ENCODE measurements at places on chromosomes 7 and 10.

- peak; percentile 83 for DNase-seq
These were observed 194.0 kb downstream of the CFTR start for GRCh38 chr7:117673839-117674238.

- no peak for DNase-seq
These were observed 592.0 kb downstream of the TYW1 start for GRCh38 chr7:67588631-67589030.

GRCh38 chr10:48246501-48246900 is 28.0 kb downstream of the FRMPD2 start:
- DNase-seq, result no peak

DNA sequence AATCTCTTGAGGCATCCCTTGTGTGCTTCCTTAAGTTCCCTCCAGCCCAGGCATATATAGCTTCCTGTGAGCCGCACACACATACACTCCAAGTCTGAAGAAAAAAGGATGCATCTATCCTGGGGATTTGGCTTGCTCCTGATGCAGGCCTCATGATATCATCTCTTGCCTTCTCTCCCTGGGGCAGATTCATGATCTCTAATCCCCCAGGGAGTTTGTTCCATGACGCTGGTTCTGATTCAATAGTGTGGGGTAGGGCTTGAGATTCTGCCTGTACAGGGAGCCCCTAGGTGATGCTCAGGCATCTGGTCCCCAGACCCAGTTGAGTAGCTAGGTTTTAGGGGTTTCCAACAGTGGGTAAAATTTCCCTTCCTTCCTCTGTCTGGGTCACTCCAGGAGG is 1.5 kb downstream of the PON1 start:
- DNase-seq, result no peak

GRCh38 chr7:116811768-116812167 is 50.6 kb upstream of the CAPZA2 start:
- DNase-seq, result no peak

DNA sequence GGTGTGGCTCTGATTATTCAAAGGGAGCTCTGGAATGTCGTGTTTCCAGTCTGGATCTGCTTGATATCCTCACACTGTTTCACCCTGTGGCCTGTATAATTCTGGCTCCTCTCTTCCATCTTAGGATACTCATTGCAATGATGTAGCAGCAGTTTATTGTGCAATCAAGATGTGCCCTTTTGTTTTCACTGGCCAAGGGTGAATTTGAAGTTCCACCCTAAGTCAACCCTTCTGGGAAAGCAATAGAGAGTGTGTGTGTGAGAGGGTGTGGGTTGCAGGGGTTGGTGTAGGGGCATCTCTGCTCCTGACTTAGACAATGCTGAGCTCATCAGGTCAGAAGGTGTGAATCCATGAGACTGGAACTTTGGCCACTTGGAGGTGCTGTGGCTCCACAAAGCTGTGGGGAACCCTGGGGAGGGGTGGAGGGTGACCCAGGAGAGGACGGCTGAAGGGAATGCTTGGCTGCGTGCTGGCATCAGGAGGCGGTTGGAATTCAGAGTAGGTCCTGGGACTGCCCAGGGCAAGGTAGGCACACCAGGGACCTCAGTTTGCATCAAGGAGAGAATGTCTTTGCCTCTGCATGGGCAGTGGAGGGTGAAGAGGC is 118.0 kb upstream of the PRSS58 start:
- DNase-seq, result no peak

- DNase-seq, result no peak
These were observed 73.2 kb upstream of the PDK4 start for GRCh38 chr7:95669513-95669912.

GRCh38 chr10:43674553-43675210 is 26.0 kb upstream of the ZNF32 start:
- DNase-seq, result no peak

GRCh38 chr7:1028775-1029636 is 15.3 kb upstream of the GPR146 start:
- peak; percentile 66 for DNase-seq

- no peak for DNase-seq
These were observed 96.3 kb upstream of the FAM180A start for GRCh38 chr7:135844903-135845302.

DNA sequence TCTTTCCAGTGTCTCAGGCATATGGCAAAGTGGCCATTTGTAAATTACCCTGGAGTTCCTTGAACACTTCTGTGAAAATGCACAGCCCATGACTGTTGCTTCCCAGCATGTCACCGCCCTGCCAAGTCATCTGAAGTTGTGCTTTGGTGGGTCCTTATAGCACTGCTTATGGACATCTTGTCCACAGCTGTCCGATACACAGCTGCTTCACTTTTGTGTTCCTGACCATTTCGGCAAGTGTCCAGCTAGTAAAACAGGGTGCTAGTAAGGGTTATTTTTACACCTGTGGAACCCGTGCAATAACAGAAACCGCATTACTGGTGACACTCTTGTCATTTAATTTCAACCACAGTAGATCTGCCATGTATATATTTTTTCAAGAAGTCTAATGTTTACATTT is 29.7 kb downstream of the PIP4K2A start:
- no peak for DNase-seq

DNA sequence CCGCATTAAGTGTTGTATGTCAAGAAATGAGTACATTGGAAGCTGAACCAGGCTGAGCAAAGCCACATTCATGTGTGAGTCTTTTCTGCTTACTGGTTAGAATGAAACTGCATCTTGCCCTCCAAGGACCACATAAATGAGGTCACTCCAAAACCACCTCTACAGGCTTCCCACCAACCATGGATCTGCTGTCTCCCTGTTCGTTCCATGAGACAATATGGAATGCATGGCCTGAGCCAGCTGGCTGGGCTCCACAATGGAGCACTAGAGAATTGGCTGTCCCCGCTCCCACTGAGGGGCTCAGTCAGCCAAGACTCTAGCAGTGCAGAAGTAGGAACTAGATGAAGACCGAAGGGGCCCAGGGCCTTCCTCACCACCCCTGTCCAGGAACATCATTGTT is 120.8 kb downstream of the TNS3 start:
- peak; percentile 66 for DNase-seq

- DNase-seq, result no peak
These were observed 26.1 kb upstream of the DNAJB6 start for GRCh38 chr7:157310676-157311185.

DNA sequence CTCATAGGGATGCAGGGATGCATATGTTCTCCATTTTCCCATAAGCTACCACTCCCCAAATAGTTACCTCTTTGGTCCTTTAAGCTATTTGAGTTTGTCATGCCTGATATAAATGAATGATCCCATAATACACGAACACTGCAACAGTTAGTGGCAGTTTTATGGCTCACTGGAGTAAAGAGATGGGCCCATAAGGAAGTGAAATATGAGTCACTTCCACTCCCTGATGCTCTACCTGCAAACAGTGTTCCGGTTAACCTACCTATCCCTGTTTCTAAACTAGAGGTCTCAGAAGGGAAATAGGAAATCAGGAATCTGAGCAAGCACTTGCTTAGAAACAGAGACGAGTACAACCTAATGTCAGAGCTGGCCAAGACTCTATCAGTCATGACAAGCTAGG is 71.7 kb downstream of the CALD1 start:
- no peak for DNase-seq

- peak; percentile 15 for DNase-seq
These were observed 108.8 kb upstream of the PCLO start for GRCh38 chr7:83271212-83272099.

- DNase-seq, result no peak
These were observed 55.0 kb upstream of the ARID5B start for GRCh38 chr10:61846370-61847031.

GRCh38 chr7:21939136-21939857 is 6.4 kb downstream of the CDCA7L start:
- peak; percentile 71 for DNase-seq

GRCh38 chr10:45235798-45236220 is 79.6 kb downstream of the OR13A1 start:
- no peak for DNase-seq

DNA sequence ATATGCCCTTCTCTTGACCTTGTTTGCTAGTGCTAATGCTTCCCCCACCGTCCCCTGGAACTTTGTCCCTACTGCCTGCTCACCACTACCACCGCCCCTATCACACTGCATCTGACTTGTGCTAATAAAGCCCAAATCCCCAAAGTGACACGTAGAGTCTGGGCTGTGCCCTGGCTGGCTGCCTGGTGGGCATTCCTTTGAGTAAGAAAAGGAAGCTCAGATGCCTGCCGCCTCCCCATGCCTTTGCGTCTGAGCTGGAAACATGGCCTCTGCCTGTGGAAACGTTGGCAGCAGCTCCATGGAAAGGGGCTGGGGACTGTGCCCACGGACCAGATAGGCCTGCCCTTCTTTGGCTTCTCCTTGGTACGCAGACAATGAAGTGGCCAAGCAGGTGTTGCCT is 138.3 kb downstream of the CYP26A1 start:
- no peak for DNase-seq

All from NCI-H2029 (cell line).